Aorta (tissue), 5 donors: ENCODE measurements at places on chromosomes 4 and X. TPM values are rescaled to one million over a fixed set of nuclear protein-coding genes. Genes with fewer than 3 reads are reported as not detected.

SMAD1 gene
- 4.8 TPM for polyA plus RNA-seq

USP17L12 gene
- polyA plus RNA-seq: not detected

CT45A1 gene
- polyA plus RNA-seq: not detected

ZFP42 gene
- not detected for polyA plus RNA-seq

HDX gene
- polyA plus RNA-seq: 0.25 TPM
